Activated CD4-positive, alpha-beta T cell treated with anti-CD3 and anti-CD28 coated beads for 36 hours (primary cell): ENCODE measurements at places on chromosomes 16 and 17. TPM values are rescaled to one million over a fixed set of nuclear protein-coding genes. Genes with fewer than 3 reads are reported as not detected.
A peak's percentile ranks its signal among the peaks of the same experiment; 100 is the strongest.

GRCh38 chr17:32899236-32900013, 22.5 kb upstream of the MYO1D start:
- DNase-seq = no peak

GRCh38 chr16:49024016-49024415, 257.6 kb downstream of the CBLN1 start:
- no peak for DNase-seq

GRCh38 chr17:55666806-55667205, 55.9 kb downstream of the TMEM100 start:
- no peak for DNase-seq

- no peak for DNase-seq
These were observed 26.8 kb downstream of the NLRP1 start for GRCh38 chr17:5557485-5557884.

- DNase-seq = no peak
These were observed 47.7 kb upstream of the DOC2B start for GRCh38 chr17:228951-229708.

DNA sequence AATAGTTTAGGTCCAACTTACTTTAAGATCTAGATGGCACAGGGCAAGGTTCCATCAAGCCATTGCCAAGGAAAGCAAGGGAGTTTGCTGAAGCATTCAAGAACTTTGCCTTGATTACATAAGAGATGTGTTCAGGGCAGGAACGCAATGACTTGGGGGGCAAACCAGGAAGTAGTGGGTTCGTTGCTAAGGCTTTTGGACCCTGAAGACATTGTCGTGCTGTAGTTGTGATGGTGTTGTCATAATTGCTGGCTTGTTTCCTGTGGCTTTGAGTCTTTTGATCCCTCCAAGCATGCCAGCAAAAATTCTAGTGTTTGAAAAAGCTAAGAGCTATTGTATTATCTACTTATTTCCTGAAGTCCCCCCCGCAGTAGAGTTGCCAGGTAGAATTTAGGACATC, 70.7 kb upstream of the HNF1B start:
- DNase-seq = no peak

GRCh38 chr16:30065943-30066760, 592 bp downstream of the ALDOA start:
- peak; percentile 70 for DNase-seq

GRCh38 chr16:23486480-23486879, 23.8 kb downstream of the GGA2 start:
- no peak for DNase-seq

GRCh38 chr16:12059216-12059769, 82.8 kb downstream of the SNX29 start:
- no peak for DNase-seq

DNA sequence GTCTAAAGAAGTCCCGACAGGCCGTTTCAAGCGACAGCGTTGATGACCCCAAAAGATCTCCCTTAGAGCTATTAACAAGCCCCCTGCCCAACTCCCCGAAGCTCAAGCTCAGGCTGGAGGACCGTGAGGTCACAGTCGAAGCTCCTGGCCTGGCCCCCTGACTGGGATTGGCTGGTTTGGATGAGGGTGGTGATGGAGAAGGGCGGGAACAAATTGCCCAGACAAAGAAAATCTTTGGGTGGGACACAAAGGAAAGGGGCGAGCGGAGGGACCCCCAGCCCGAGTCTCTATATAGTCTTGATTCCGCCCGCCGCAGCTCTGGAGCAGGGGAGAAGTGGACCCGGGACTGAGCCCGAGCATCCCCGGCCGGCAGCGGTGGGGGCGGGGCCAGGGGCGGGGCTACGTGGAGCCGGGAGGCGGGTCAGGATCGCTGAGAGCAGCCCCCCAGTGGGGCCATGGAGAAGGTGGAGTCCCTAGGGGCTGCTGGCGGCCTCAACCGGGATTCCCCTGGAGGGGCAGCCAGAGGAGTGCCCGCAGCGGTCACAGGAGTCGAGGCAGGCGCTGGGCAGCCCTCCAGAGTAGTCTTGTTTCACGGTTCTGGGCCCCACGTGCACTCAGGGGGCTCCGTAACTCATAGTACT, 982 bp upstream of the NEURL4 start:
- DNase-seq = peak; percentile 88

DNA sequence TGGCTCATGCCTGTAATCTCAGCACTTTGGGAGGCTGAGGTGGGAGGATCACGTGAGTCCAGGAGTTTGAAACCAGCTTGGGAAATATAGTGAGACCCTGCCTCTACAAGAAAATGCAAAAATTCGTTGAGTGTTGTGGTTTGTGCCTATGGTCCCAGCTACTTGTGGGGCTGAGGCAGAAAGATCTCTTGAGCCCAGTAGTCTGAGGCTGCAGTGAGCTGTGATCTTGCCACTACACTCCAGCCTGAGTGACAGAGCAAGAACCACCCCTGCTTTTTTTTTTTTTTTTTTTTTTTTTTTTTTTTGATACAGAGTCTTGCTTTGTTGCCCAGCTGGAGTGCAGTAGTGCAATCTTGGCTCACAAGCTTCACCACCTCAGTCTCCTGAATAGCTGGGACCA, 34.0 kb downstream of the ITGB3 start:
- DNase-seq = no peak

- peak; percentile 59 for DNase-seq
These were observed 22.5 kb downstream of the DNAI2 start for GRCh38 chr17:74296548-74296936.

- DNase-seq = peak; percentile 58
These were observed 27.5 kb downstream of the ZCCHC14 start for GRCh38 chr16:87465306-87465705.

DNA sequence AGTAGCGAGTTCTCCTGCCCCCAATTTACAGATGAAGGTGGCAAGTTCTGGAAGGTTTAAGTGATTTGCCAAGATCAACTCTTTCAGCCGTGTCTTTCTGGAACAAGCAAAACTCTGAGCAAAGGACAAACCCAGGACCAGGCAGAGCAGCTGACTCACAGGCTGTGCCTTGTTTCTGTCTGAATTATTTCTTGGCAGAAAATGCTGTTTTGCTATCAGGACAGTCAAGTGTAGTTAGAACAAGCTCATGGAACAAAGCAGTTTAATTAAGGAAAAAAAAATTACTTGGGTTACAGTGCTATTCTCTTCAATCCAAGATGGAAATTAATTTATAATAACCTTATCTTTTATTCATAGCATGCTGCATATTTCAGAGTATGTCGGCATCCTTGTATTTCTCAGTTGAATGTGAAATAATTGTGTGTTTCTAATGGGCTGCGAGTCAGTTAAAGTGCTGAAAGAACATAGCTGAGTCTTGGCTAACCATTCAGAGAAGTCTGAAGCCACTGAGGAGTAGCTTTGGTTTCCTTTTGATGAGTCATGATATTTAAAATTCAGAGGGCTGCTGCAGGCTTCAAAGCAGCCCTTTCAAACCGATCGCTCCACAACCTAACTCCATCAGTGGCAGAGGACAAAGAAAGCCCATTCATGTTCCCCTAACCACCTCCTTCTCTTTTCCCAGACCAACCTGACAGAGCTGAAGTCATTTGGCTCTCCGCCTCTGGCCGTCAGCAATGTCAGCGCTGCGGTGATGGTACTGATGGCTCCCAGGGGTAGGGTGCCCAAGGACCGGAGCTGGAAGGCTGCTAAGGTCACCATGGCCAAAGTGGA, 143.7 kb downstream of the ZNF18 start:
- no peak for DNase-seq

DNA sequence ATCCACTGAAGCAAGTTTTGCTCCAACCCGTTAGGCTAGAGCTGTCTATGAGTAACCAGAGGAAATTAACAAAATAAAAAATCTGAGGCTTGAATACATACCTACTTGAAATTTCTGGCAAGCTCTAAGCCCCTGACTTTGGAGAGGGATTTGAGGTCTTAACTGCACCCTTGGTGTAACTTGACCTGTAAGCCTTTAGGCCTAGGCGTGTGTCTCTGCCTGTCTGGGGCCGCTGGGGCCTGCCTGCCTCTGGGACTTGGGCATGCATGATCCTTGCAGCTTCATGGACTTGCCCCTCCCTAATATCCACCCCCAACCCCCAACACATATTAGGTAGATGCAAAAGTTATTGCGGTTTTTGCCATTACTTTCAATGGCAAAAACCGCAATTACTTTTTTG, 3.7 kb upstream of the CDC42EP4 start:
- DNase-seq = no peak

DNA sequence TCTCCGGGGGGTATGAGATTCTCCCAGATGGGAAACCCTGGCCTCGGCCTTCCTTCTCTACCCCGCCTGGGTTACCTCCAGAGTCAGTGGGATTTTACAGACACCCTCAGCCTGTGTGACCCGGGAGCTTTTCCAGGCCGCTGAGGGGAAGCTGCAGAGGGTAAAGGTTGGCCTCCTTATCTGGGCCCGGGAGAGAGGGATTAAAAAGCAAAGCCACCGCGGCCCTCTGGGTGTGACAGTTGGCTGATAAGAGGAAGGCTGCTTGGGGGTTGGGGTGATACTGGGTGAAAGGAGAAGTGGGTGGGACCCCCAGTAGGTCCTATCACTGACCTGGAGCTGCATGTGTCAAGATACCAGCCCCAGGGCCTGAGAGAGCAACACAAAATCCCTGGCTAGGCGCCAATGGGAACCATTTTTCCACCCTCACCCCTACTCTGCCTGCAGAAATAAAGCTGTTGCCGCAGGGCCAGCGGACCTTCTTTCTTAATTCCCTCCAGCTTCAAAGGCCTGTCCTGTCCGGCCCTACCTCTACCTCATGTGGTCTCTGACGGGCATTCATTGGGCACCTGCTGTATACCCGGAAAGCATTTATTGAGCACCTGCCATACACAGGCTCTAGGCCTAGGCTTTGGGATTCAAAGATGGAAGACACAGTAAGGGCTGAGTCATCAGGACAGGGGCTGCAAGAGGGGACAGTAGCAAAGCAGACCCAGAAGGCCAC, 77.6 kb upstream of the GSE1 start:
- no peak for DNase-seq

- no peak for DNase-seq
These were observed 1.5 kb upstream of the TOX3 start for GRCh38 chr16:52548261-52549010.

DNA sequence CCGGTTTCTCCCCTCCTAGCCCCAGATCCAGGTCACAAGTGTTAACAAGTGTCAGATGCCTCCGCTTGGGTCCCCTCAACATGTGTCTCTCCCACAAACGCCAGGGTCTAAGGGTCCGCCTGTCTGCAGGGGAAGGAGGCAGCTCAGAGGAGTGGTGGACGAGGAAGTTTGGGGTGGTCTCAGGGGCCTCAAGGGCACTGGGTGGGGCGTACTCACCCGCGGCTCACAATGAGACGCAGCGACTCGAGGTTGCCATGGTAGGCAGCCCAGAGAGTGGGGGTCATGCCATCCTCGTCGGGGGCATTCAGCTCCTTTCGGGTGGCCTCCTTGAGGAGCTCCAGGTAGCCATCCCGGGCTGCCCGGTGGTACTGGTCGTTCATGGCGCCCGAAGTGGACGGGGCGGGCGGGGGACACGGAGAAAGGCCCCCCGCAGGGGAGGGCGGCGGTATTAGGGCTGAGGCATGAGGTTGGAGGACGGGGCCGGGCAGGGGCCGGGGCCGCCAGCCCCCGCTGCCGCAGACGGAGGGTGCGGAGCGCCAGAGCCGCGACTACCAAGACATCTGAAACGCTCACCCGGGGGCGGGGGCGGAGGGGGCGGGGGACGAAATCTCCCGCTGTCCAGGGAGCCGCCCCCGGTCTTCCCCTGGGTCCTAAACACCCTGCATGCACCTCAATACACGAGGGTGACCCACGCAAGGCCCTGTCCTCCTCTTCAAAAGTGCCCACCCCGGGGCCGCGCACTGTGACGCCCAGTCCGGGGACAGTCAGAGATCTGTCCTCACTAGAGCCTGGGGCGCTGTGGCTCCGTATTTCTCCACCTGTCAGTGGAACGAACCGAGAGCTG, at the start of gene USH1G:
Gene USH1G, minus strand, starts transcription at position 562 of the 844 bp plus-strand sequence. Its CDS starts 182 bp downstream, at position 380.
- DNase-seq = no peak

DNA sequence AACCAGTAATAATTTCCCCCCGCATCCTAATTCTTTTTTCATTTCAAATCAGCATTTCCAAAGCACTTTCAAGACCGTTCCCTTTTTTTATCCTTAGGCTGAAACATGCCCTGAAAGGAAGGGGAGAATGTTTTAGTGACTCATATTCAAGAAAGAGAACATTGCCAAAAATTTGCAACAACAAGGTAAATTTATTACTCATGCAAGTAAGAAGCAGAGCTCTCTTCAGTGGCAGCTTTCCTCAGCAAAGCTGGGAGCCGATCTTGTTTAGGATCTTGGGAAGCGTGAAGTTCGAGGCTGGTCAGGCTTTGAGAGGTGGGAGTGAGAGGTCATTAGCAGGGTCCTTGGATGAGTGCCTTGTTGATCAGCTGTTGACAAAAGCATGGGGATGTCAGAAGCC, 129.5 kb downstream of the PRKCA start:
- no peak for DNase-seq

DNA sequence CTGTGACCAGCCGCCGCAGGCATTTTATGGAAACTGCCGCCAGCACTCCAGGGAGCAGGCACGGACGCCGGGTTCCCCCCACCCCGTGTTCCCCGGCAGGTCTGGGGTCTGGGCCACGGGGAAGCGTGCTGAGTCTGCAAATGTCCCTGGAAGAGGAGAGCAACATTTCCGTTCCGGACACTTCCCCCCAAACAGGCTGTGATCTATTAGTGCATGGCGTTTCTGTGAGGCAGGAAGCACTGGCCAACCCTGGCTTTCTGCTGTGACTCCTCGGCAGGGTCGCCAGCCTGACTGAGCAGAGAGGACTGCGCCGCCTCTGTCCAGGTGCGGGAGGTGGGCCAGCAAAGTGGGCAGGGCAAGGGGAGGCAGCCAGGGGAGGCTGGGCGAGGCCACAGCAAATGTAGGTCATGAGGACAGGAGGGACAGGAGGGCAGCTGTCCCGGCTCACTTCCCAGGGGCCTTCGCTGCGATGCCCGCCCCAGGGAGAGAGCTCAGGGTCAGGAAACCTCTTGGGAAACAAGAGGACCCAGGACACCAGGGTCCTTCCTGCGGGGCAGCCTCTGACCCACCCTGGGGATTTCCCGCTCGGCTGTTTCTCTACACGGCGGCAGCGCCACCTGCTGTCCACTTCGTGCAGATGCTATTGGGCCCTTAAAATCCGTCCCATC, 9.5 kb downstream of the FOXF1 start:
- peak; percentile 74 for DNase-seq

DNA sequence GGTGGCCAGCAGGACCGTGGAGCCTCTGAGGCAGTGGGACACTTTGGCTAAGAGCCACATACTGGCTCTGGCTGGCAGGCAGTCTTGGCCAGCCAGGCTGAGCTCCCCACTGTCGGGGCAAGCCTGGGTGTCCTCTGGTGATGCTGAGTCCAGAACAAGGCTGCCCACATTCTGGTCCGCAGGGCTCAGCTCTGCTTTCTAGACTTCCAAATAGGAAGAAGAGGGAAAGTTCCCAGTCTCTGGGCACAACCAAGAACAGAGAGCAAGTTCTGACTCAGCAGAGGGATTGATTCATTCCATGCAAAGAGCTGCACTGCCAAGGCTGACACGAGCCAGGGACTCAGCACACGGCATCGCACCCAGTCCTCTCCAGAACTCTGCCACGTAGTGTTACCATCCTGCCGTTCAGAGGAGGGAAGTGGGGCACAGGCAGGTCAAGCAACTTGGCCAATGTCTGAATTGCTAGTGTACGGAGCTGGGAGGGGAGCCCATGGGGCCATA, 58.9 kb downstream of the NOS2 start:
- DNase-seq = no peak

Gene CACNG4
- not detected for total RNA-seq

Gene CD19
- total RNA-seq = 0.80 TPM

Gene SSTR5
- not detected for total RNA-seq

Gene STAT5A
- total RNA-seq = 203 TPM

Gene GPR179
- total RNA-seq = 0.05 TPM

Gene CCDC78
- total RNA-seq = 1.8 TPM
